ENCODE measurements at places on chromosomes 3 and 15.

DNA sequence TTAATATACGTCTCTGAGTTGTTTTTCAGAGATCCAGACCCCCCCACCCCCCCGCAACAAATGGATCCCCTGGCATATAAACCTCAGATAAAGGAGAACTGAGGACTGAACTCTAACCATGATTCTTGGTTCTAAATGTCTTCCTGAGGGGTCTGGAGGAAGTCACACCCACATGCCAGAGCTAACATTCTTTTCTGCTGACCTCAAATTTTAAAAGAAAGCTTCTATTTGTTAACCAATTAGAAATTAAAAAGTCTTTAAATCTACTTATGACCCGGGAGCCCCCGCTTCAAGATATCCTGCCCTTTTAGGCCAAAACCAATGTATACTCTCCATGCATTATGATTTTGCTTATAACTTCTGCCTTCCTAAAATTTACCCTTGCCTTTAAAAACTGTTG lies 188.3 kb downstream of the ECT2 start:
- DNase-seq: no peak

DNA sequence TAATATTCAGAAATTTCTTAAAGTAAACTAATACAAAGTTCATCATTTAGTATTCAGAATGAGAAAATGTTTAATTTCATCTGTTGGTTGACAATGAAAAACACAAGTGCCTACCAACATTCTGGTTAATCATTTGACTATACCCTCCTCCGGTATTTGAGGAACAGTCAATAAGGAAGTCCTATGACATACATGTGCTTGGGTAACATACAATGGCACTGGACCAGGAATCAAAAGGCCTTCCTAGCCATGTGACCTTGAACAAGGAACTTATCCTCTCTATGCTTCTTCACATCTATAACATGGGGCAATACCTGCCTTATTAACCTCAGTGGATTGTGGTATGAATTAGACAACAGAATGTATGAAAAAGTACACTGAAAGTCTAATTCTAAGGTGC lies 65.8 kb downstream of the ZNF280D start:
- no peak for DNase-seq

DNA sequence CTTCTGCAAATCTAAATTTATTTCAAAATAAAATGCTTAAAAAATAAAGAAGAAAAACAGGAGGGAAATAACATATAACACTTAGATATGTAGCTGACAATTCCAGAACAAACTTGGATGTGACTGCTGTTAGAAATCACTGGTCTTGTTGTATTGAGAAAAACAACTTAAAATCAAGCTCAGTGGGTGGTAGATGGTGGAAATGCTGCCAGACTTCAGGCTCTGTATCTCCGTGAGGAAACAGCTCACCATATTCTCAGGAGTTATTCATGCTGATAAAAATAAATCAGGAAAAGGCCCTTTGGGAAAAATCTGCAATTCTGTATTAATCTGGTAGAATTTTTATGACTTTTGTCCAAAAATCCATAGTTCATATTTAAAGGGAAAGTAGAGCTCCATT lies 477.6 kb downstream of the RAP2B start:
- no peak for DNase-seq

- DNase-seq: no peak
These were observed 222.0 kb upstream of the MANF start for GRCh38 chr3:51163051-51163450.

- no peak for DNase-seq
These were observed 78.3 kb upstream of the C15orf39 start for GRCh38 chr15:75123395-75123794.

DNA sequence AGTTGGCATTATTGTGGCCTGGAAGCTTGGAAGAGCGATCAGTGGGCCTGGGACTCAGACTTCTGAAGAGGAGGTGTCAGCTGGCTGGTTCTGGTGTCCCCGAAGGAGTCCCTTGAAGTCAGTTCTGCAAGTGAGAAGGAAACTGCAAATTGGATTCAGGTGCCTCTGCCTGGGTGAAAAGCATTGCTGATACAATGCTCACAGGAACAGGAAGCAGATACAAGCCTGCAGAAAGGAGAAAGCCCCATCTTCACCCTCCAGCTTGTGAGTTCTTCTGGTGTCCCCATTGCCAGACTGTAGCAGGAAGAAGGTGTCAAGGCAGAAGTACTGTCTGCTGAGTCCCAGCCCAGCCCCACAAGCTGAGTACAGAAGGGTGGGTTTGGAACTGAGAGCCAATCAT lies 271.3 kb downstream of the PLOD2 start:
- DNase-seq: no peak

DNA sequence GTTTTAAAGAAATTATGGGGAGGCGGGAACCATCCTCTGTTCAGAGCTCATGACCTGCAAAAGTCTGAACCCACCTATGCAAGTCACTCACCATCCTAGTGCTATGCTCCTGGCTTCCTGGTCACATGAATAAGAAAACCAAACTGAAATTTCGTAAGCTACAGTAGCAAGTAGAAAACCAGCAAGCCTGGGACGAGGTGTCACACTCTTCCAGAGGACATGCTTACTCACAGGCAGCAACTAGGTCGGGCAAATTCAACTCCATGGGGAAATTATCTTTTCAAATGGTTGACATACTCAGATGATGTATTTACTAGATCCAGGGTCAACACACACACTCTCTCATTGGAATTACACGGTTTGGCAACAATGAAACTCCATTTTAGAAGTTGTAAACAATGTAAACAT lies 31.3 kb downstream of the LDHAL6B start:
- no peak for DNase-seq

- no peak for DNase-seq
These were observed 81.3 kb downstream of the CHL1 start for GRCh38 chr3:277873-278272.

DNA sequence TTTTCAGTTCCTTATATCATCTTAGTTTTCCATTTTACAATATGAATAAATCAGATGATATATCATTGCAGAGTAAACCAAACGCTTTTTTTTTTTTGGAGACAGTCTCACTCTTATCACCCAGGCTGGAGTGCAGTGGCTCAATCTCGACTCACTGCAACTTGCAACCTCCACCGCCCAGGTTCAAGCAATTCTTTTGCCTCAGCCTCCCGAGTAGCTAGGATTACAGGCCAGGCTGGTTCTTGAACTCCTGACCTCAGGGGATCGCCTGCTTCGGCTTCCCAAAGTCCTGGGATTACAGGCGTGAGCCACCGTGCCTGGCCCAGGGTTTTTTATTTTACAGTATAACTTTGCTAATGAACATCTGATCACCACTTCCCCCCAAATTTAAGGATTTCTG lies 5.9 kb upstream of the EBLN2 start:
- DNase-seq: peak; percentile 46

DNA sequence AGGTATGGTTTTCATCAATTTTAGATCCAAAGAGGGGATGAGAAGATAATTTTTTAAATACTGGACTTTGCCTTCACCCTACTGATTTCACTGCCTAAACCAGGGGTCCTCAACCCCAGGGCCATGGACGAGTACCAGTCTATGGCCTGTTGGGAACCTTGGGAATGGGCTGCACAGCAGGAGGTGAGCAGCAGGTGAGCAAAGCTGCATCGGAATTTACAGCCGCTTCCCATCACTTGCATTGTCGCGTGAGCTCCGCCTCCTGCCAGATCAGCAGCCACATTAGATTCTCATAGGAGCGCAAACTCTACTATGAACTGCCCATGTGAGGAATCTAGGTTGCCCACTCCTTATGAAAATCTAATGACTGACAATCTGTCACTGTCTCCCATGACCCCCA lies 76.3 kb upstream of the TTBK2 start:
- DNase-seq: no peak

GRCh38 chr3:49930922-49931321 lies 1.3 kb upstream of the MON1A start:
- peak; percentile 86 for DNase-seq

DNA sequence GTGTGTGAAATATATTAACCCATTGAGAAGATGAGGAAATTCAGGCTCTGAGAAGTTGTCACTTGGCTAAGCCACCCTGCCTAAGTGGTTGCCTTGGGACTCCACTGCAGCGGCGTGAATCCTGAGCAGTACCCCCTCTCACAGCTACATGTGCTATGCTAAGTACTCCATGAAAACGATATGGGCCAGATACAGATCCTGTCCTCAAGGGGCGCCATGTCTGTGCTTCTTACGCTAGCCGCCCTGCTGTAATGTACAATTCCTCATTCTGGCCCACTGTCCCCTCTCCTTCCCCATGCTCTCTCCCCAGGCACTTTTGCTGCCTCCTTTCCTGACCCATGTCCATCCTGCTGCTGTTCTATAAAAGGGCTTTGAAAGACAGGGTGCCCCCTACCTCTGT lies 140.3 kb downstream of the FEZF2 start:
- peak; percentile 15 for DNase-seq

GRCh38 chr3:72728958-72729467 lies 119.2 kb downstream of the SHQ1 start:
- no peak for DNase-seq

DNA sequence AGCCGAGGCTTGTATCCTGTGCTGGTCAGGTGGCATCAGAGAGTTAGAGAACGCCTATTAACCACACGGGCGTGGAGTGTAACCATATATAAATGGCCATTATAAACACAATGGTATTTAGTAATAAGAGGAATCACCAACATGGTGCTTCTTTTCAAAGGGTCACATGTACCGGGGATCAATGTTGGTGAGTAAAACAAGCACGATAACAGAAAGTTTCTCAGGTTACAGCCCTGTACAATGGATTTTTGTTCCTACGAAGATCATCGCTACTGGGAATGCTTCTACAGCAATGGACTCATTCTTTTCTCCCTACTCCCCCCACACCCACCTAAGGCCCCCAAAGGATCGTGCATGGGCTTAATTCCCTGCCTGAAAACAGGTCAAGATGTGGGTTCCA lies 42.5 kb downstream of the MEIS2 start:
- no peak for DNase-seq

- no peak for DNase-seq
These were observed 61.8 kb upstream of the ATP13A3 start for GRCh38 chr3:194548346-194549321.

DNA sequence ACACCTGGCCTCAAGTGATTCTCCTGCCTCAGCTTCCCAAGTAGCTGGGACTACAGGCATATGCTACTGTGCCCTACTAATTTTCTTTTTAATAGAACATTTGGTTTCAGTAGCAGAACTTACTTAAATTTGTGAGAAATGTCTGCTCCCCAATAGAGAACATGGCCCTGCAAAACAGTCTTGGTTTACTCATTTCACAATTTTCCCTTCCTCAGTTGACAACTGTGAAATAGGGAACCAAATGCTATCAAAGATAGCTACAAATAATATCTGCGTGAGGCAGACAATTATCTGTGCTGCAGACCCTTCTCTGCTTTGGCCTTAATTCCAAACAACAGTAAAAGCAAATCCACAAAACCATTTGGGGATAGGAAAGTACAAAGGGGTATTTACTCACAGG lies 22.6 kb downstream of the METTL6 start:
- no peak for DNase-seq

- no peak for DNase-seq
These were observed 32.7 kb downstream of the CD200 start for GRCh38 chr3:112365636-112366035.

DNA sequence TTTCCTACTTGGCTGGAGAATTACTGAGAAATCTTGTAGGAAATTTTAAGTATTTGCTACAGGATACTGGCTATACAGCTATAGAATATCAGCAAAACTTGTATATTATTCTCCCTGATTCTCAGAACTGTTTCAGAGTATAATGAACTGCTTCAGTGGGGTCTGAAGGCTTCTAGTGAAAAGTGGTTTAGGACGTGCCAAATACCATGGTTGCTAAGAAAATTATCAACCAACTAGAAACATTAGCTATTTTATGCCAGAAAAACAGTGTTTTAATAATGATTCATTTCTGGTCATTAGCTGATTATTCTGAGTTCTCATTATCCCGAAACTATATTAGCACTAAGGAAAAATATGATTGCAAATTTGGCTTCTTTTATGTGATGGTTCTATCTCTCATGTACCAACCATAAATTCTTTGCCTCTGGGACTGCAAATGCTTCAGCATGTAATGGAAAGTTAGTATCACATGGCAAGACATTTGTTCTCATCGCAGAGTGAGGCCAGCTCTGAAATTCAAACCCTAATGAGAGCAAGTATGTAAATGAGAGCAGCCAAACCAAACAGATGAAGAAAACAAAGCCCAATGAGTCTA lies 11.0 kb upstream of the TSC22D2 start:
- no peak for DNase-seq

DNA sequence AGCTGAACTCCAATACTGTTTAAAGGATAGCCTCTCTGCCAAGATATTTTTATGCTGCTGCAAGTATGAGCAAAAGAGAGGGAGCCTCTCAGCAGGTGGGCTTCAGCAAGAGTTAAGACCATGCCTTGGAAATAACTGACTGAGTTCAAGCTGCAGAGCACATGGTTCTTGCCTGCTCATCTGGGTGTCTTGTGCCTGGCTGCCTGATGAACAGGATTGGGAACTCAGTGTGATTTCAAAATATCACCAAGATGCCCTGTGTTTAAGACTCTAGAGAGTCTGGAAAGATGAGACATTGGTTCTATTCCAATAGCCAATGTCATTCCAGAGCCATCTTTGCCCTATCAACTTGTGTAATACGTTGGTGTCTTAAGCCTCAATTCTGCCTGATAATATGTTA lies 147.5 kb upstream of the VEPH1 start:
- no peak for DNase-seq

DNA sequence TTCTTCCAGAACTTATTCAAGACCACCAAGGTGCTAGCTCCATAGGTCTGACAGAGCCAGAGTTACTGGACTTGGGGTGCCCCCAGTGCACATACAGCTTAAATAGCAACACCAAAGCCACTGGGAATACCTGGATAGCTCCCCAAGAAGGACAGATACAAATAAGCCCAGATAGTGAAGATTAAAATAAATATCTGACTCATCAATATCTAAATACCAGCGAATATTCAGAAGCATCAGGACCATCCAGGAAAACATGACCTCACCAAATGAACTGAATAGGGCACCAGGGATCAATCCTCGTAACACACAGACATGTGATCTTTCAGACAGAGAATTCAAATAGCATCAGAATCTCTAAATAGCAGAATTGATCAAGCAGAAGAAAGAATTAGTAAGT lies 931.6 kb downstream of the OTOL1 start:
- DNase-seq: no peak

- no peak for DNase-seq
These were observed 503.4 kb upstream of the CBLB start for GRCh38 chr3:106371971-106372805.

GRCh38 chr15:57302640-57303257 lies 73.6 kb upstream of the CGNL1 start:
- DNase-seq: no peak

- no peak for DNase-seq
These were observed 73.8 kb downstream of the GOLIM4 start for GRCh38 chr3:168021737-168022450.

DNA sequence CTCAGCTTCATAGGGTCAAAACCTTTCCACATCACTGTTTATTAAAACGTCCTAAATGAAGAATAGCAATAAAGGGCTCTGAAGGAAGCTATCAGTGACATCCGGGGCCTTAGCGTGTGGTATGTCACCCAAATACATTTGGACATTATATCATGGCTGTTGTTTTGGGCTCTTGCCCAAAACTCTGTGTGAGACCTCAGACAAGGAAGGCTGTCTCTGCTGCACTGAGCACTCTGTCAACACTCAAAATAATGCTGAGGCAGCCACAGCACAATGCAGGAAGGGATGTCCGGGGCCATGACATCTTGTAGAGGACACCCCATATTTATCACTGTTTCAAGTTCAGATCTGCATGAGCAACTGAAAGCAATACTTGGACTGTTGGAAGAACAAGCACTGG lies 293.8 kb upstream of the WNT5A start:
- DNase-seq: no peak

GRCh38 chr3:39255503-39256325 lies 24.1 kb downstream of the CX3CR1 start:
- DNase-seq: no peak

Data from WERI-Rb-1 (cell line).